Stimulated activated CD8-positive, alpha-beta memory T cell treated with anti-CD3 and anti-CD28 coated beads, Interleukin-15, amount 100 ng/mL, for 24 hours (primary cell): ENCODE measurements at places on chromosomes 12 and 14.

DNA sequence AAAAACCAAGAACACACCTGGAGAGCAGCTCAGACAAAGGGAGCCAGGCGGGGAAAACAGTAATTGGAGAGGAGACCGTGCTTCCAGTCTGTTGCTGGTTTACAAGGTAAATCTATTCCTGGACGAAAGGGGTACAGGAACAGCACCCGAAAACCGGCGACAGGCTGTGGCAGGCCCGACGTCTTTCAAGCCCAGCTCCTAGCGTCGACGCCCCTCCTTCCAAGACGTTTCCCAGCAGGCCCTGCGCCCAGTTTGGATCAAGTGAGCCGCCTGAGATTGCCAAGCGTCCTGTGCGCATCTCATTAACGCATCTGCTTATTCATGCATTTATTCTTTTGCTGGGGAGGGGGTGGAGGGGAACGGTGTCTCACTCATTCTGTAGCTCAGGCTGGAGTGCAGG, 1.4 kb downstream of the C12orf56 start:
- no peak for DNase-seq

DNA sequence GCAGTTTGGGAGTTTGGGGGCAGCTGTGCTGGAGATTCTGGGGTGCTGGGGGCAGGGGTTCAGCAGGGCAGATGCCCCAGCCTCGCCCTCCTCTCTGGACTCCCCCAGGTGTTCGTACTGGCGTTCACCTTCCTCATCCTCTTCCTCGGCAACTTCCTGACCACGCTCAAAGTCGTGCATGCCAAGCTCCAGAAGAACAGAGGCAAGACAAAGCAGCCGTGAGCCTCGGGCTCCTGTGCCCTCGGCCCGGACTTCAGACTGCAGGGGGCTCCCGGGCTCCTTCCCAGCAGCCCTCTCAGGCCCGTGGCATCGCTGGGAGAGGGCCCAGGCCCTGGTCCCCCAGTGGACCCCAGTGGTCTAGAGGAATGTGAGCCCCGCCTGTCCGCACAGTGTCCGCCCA, 18.0 kb downstream of the RHOF start:
- no peak for DNase-seq

GRCh38 chr14:73003681-73004080, 23.2 kb downstream of the ZFYVE1 start:
- no peak for DNase-seq

GRCh38 chr14:59918824-59919569, 947 bp upstream of the LRRC9 start:
- DNase-seq = no peak

DNA sequence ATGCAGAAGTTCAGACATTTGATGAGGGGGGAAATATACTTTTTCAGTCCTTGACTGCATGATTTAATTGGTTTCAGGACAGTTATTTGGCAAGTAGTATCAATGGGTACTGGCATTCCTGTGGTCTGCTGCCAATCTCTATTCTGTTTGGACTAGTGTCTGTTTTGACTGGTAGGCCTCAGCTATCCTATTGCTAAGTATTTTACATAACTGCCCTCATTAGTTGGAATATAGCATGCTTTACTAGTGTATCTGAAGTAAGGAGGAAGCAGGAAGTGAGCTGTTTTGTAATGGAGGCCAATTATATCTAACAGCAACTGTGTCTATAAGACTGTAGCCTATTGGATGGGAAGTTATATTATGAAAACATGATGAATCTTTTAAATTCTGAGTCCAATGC, 104.3 kb downstream of the FLRT2 start:
- DNase-seq = no peak

DNA sequence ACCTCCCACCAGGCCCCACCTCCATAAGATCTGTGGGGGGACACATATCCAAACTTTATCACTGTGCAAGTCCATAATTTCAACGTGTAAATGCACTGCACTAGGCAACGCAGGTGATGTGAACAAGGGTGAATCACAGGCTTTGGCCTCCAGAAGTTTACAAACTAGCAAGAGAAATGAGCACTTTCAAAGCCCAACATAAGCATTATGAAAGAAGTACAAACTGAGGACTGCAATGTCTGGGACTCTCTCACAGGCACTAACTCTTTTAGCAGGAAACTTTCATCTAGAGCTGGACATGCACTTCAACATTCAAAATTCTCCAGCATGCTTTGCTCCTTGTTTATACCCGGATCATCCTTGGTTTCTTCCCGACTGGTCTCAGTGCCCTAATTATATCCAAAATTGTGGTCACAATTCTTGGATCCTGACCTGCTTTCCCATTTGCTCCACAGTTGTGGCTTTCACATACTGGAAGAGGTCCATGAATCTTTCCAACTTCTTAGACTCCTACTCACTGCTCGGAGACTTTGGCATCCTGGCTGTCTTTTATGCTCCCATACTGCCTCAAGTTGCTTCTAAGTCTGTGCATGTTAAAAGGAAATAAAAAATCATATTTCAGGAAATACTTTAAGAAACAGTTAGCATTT, 44.9 kb upstream of the STRAP start:
- no peak for DNase-seq

- DNase-seq = no peak
Measured at GRCh38 chr14:60965402-60965801, 15.5 kb downstream of the TRMT5 start.

DNA sequence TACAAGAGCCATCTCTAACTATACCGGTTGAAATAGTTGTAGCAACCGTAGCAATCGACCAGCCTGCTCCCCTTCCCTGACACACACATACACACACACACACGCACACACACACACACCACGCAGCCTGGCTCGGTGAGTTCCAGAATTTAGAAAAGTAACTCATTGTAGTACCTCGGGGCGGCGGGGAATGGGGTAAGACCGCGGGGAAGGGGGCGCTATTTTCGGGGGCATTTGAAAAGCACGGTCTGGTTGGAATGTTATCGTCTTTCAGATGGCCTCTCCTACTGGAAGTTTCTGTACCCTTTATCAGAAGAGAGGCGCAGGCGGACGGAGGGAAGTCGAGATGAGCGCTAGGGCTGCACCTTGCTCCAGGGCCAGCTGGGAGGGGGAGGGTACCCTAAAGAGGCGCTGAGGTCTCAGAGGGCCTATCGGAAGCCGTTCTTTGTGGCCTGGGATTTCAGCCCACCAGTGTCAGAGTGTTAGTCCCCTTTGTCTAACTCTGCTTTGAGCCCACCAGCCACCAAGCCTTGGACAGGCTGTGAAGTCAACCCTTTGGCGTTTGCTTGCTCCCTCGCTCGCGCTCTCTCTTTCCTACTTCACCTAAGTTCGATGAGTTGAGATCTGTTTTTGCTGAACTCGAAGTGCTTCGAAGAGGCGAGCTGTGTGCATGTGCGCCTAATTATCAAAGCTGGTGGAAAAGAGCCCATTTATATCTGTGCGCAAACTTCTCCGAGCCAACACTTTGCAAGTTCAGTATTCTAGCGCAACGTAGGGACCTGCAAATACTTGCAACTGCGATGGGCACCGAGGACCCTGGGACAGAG, 837 bp downstream of the COL2A1 start:
- DNase-seq = no peak

- DNase-seq = no peak
Measured at GRCh38 chr12:104669851-104670337, 213.1 kb downstream of the CHST11 start.

GRCh38 chr14:55192054-55192621, 753 bp upstream of the DLGAP5 start:
- no peak for DNase-seq

- no peak for DNase-seq
Measured at GRCh38 chr12:21891751-21892217, 49.4 kb downstream of the ABCC9 start.

- DNase-seq = no peak
Measured at GRCh38 chr14:70873627-70874026, 33.6 kb upstream of the PCNX1 start.

- no peak for DNase-seq
Measured at GRCh38 chr12:33649992-33650391, 210.4 kb upstream of the SYT10 start.

DNA sequence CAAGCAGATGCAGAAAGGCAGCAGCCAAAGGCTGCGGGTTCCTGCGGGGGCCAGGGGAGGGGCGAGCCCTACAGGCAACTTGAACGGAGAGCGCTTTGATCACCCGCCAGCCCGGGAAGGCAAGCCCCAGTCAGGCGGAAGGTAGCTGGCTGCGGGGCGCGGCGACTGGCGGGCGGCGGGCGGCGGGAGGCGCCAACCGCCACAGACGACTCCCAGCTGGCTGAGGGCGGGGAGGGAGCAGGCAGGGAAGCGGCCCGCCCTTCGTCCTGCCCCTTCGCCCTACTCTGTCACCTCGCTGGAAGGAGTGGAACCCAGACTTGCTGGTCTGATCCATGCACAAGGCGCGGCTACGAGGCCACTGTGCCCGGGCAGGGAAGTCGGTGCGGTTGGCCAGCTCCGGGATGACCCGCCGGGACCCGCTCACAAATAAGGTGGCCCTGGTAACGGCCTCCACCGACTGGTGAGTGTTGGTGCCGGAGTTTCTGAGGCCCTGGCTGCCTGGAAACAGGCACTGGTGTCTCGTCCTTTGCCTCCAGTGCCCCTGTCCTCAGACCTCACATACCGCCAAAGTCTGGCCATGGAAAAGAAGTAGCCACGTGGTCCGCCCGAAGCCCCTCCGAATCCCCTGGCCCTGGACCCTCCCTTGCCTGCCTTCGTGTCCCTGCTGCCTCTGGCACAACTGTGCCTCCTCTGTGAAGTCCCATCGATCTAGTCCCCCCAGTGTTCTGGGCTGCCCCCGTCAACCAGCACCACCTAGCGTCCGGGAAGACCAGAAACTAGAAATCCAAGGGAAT, 15.4 kb upstream of the CARMIL3 start:
- DNase-seq = peak; percentile 29

- no peak for DNase-seq
Measured at GRCh38 chr12:132153501-132154340, 9.5 kb downstream of the NOC4L start.

GRCh38 chr12:78447373-78447772, 417.2 kb upstream of the SYT1 start:
- no peak for DNase-seq

DNA sequence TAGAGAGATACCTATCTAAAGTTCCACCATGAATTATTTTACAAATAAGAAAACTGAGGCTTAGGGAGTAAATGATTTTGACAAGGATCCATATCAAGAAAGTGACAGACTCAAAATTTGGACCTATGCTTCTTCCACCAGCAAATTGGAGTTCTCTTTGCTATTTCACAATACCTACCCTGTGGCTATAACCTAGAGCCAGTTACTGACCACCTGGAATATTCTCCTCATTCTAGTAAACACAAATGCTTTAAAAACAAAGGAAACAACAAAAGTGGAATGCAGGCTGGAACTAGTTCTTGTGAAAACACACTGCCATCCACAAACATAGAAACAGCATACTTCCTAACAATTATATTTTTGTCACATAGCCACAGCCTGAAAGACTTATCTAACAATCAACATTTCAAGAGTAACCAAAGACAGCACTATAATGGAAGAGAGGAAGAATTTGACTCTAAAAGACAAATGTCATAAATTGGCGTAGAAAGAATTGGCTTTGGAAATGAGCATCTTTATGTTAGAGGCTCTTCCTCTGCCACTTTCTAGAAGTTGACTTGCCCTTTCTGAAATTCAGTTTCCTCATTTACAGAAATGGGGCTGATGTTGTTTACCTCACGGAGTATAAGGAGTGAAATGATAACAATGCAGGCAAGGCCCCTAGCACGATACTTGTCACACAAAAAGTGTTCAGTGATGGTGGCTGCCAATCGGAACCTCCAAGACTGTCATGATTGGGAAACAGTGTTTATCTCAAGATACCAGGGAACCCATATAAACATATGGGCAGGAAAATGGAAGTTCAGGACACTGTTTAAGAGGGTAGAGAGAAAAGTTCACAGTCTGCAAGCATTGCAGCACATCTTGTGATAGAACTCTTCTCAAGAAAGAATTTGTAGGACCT, 138.6 kb upstream of the LGR5 start:
- no peak for DNase-seq

DNA sequence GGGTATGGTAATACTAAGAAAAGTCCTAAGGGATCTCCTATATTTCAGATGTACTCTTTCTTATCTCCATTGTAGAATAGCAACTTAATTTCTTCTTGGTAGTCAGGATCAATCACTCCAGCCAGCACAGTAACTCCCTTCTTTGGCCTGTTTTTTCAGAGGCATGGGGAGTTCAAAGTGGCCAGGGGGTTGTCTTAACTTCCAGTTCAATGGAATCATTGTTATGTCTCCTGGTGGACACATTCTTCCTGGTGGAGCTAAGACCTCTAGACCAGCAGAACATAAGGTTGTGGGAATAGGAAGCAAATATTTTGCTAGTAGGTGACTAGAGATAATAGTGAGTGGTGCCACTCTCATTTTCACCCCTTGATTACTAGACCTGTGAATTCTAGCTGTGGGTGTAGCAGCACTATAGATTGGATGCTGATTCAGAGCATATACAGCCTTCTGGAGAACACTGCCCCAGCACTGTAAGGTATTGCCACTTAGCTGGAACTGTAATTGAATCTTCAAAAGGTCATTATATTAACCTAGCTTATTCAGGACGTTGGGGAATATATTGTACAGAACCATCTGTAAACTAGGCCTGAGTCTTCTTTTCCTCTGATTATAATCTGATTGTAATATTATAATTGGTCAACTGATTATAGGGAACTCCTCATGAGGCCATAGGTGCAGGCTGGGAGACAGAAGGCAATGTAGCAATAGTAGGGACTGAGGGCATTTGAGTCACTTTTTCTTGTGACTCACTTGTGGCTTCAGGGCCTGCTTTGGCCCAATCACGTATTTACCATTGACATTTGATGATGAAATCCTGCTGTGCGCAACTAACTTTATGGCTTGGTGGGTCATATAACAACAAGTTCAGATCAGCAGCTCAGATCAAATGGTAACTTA, 60.2 kb upstream of the ATP2B1 start:
- no peak for DNase-seq

GRCh38 chr12:56046027-56046780, 4.5 kb downstream of the RPS26 start:
- no peak for DNase-seq

- no peak for DNase-seq
Measured at GRCh38 chr12:3925621-3926020, 52.4 kb upstream of the PARP11 start.

- DNase-seq = no peak
Measured at GRCh38 chr14:22505697-22506377, 83.2 kb downstream of the DAD1 start.

- DNase-seq = no peak
Measured at GRCh38 chr12:79638490-79638889, 52.3 kb downstream of the PAWR start.

GRCh38 chr14:52227619-52228222, 39.8 kb upstream of the PTGDR start:
- DNase-seq = no peak

DNA sequence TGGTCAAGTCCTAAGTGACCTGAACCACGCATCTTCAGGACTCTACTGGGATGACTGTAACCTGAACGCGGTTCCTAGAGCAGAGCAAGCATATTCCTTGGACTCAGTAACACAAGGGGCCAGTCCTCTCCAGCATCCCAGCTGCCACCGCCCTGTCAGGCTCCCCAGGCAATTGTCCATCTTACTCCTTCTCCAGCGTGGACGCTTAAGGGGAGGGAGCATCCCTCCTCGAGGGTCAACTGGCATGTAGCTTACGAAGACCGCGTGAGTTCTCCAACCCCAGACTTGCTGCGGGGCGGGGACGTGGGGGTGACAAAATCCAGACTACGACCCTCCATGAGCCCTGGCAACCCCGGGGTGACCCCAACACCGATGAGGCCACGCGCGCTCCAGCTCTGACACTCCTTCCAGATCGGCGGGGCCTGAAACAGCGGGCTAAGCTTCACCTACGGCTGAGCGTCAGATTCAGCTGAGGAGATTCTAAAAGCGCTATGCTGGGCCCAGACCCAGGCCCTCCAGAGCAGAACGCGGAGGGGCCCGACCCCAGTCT, 846 bp upstream of the MTHFD1 start:
- DNase-seq = no peak

GRCh38 chr12:53199700-53200099, 7.4 kb downstream of the ITGB7 start:
- DNase-seq = no peak
